HT-29 (cell line): ENCODE measurements at places on chromosomes 1 and 21.

DNA sequence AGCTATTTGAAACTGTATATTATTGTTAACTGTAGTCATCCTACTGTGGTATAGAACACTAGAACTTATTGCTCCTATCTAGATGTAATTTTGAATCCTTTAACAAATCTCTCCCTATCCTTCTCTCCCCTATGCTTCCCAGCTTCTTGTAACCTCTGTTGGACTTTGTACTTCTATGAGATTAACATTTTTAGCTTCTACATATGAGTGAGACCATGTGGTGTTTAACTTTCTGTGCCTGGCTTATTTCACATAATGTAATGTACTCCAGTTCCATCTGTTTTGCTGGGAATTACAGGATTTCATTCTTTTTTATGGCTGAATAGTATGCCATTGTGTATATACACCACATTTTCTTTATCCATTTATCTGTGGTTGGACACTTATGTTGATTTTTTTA lies 64.5 kb upstream of the KIAA1614 start:
- no peak for DNase-seq

GRCh38 chr1:209926045-209926444 lies 12.0 kb upstream of the SYT14 start:
- DNase-seq: no peak

DNA sequence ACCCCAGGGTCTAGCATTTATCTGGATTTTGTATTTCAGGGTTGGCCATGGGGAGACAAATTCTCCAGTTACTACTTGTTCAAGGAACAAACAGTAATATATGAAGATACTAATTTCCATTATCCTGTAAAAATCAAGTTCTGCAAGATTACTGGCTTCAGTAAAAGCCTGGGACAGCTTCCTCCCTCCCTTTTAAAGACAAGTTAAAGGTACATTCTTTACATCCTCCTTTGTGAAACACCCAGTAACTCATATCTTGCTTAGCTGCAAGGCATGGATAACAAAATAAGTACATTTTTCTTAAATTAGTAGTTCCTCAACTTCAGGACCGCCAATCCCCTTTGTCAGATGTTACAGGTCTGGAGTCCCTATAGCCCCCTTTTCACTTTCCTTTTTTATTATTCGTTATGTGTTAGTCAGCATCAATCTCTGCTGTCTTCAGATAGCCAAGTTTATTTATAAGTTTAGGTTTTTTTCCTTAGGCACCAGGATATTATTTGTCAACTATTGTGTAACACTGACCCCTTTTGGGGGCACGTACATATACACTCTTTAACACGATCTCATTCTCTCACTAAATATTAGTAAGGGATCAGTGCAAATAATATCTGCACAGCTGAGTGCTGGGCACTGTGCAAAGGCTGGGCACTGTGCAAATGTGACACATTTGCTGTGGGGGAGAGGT lies 9.8 kb downstream of the ERRFI1 start:
- peak; percentile 41 for DNase-seq

DNA sequence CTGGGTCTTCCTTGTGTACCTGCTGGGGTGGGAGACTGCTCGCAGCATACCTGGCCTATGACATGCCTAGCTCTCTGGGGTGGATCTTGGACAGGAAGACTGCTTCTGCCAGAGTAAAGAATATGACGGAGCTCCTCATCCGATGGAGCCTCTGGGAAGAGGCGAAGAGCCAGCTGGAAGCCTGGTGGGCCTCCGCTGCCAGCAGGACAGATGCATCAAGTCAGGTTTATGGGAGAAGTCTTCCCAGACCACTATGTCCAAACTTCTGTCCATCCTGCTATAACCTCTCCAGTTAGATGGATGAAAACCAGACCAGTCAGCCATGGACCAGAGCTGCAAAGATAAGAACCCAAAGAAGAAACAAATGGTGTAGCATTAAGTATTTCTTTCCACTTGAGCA lies 27.7 kb upstream of the NGF start:
- DNase-seq: no peak

- peak; percentile 94 for DNase-seq
Measured at GRCh38 chr1:207797229-207797973, 45.5 kb downstream of the CD46 start.

- no peak for DNase-seq
Measured at GRCh38 chr1:85168884-85169283, 31.9 kb downstream of the SYDE2 start.

GRCh38 chr21:18759267-18759666 lies 355.7 kb upstream of the TMPRSS15 start:
- no peak for DNase-seq

GRCh38 chr1:95067062-95067461 lies 5.7 kb downstream of the ALG14 start:
- no peak for DNase-seq

- peak; percentile 50 for DNase-seq
Measured at GRCh38 chr21:36917471-36918158, 48.9 kb downstream of the HLCS start.

DNA sequence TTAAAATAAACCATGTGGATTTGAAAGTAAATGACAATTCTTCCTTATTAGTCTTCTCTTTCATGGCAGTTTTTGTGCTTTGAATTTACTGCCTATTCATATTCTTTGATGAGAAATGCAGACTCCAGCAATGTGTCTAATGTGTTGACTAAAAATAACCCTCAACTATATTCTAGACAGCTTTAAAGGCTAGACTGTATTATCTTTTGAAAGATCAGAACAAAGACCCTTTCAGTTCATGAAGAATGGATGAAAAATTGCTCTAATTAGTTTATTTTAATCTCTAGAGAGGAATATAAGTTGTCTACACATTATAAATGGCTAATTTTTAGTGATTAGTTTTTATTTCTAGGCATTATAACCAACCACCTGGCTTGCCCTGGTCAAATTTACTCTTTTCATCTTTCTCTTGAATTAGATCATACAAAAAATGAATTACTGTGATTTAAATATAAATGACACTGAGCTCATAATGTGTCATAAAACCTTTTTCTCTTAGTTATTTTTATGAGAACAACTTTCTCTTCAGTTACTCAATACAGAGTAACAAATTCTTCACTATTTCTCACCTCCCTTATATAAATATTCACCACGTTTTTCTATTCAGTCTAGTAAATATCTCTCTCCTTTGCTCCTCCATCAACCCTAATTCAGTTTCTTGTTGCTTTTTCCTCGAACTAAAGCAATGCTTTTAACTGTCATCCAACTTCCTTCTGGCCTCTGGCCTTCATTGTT lies 428.5 kb upstream of the TMPRSS15 start:
- no peak for DNase-seq

GRCh38 chr21:40152476-40152875 lies 285.2 kb downstream of the PCP4 start:
- DNase-seq: no peak
